ENCODE measurements at places on chromosomes 11 and 22. TPM values are rescaled to one million over a fixed set of nuclear protein-coding genes. Genes with fewer than 3 reads are reported as not detected.

Gene ATG16L2
- 19.1 TPM for total RNA-seq

Gene FBLN1
- 463 TPM for total RNA-seq

Gene ZNF215
- under 0.01 TPM for total RNA-seq

Gene GSTP1
- total RNA-seq = 698 TPM

Gene EHF
- 0.42 TPM for total RNA-seq

Gene ARHGAP8
- not detected for total RNA-seq

- no peak for DNase-seq
Observed at GRCh38 chr11:104881117-104881794, 17.0 kb downstream of the CASP12 start.

DNA sequence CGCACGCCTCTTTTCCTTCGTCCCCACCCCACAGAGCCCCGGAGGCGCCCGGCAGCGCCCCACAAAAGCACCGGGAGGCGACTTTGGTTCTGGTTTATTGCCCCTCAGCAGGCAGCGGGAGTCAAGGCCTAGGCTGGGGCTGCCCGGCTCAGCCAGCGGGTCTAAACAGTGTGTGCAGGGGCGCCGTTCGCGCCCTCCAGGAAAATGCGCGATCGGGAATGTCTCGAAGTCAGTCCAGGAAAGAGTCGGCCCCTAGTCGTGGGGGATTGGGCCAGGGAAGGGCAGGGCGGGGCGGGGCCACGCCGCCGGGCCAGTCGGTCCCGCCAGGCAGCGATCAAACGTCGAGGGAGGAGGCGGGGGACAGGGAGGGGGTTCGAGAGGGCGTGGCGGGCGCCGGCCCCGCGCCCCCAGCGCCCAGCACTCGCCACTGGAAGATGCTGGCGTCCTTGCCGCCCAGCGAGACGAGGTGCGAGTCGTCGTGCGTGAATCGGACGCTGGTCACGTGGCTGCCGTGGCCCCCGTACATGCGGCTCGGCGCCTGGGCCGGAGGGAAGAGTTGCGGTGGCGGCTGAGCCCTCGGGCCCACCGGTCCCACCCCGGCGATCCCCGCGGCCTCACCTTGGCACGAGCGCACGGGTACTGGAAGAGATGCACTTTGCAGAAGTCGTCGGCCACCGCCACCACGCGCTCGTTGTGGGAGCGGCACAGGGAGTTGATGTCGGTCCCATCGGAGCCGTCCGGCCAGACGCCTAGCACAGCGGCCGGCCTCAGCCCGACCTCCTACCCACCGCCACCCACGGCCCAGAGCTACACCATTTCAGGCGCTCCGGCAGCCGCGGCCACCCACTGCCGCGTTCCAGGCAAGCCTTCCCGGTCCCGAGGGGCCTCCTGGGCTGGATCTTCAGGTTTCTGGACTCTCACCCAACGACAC is 741 bp upstream of the MTA2 start:
- DNase-seq = no peak

DNA sequence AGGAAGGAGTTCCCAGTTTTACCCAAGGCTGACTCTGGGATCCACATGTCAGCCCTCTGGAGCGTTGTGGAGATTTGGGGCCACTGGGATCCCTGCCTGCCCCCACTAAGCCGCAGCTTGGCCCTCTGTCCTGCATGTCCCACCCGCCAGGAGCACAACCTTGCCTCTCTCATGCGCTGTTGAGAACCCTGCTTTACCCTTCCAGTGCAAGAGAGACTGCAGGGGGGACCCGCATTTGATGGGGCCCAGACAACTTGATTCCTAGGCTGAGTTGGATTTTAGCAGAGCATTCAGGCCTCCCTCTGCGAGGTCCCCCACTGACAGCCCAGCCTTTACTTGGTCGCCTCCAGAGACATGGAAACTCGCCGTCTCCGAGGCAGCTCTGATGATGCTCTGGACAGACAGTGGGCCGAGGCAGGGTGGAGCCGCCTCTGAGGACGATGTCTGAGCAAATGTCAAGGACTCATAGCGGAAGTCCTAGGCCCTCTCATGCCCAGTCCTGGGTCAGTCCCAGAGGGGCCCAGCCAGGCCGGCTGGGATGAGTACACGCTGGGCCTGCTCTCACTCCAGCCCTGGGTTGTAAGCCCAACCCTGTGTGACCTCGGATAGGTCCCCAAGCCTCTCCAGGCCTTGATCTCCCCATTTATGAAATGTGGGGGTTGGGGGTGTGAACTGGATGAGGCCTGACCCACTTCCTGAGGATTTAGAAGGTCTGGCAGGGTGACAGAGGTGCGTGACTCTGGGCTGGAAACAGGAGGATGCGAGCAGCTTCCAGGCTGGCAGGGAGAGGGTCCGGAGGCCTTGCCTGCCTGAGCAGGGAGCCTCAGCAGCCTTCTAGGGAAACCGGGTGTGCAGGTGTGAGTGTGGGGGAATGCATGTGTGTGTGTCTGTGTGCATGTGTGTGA is 630 bp downstream of the CD5 start:
- no peak for DNase-seq
